Hematopoietic multipotent progenitor cell treated with erythropoietin and hydrocortisone succinate and interleukin-3 and kit ligand, for 8 days (in vitro differentiated cells): ENCODE measurements at places on chromosomes 2 and 18.
A peak's percentile ranks its signal among the peaks of the same experiment; 100 is the strongest.

DNA sequence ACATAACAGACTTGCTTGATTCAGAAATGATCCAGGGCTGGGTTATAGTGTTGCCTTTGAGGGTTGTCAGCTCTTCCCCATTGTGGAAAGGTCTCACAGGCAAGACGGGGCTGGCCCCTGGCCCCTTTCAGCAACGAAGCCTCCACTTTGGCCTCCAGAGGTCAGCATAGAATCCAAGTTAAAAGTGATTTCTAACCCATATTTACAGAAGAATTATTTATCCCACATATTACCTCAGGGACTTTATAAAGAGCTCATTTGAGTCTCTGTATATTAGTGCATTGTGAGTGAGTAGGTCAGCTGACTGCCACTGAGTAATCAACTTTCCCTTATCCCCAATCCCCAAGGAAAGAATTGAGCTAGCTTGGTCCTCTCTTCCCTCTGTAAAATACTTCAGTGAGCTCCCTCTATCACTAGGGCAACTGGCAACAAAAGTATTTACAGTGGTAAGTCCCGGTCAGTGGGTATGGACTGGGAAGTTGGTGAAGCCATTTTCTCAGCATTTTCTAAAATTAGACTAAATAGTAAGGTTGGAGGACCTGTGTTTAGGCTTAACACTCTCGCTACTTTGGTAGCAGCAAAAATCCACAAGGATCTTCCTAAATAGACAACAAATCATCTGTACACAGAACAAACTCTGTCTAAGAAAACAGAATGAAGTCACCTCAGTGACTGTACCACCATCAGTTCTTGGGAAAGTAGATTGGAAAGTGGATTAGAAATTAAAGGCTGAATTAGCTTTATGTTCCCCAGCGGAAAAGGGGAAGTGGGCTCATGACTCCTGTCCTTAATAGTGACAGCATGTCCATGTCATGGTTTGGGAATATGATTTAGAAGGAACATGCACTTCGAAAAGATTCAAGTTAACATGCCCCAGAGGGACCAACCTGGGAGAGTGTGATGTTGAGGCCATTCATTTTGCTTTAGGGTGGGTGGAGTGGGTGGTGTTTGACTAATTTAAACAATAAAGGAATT is 171.0 kb upstream of the SIX3 start:
- DNase-seq = no peak

- DNase-seq = no peak
These were observed 20.7 kb downstream of the FARP2 start for GRCh38 chr2:241376808-241377207.

DNA sequence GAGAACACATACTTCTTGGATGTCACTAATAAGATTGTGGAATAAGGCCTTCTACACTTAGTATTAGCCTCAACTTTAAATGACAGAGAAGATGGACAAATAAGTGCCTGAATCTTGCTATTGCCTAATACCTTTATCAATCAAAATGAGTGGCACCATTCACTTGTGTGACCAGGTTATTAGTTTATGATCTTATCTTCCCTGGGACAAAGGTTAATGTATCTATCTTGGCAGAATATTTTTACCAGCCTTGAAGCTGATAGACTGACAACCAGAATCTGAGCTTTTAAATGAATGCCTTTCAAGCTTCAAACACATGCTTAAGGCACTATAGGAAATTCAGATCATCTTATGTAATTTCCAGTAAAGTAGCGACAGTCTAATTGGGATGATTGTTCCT is 202.9 kb downstream of the CCDC85A start:
- DNase-seq = no peak

- peak; percentile 80 for DNase-seq
These were observed 9.7 kb upstream of the PNPT1 start for GRCh38 chr2:55703350-55703749.

DNA sequence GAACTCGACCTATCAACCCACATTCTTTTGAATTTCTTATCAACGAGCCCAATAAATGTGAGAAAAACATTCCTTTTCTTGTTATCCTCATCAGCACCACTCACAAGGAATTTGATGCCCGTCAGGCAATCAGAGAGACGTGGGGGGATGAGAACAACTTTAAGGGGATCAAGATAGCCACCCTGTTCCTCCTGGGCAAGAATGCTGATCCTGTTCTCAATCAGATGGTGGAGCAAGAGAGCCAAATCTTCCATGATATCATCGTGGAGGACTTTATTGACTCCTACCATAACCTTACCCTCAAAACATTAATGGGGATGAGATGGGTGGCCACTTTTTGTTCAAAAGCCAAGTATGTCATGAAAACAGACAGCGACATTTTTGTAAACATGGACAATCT is 378.2 kb downstream of the STK39 start:
- no peak for DNase-seq

DNA sequence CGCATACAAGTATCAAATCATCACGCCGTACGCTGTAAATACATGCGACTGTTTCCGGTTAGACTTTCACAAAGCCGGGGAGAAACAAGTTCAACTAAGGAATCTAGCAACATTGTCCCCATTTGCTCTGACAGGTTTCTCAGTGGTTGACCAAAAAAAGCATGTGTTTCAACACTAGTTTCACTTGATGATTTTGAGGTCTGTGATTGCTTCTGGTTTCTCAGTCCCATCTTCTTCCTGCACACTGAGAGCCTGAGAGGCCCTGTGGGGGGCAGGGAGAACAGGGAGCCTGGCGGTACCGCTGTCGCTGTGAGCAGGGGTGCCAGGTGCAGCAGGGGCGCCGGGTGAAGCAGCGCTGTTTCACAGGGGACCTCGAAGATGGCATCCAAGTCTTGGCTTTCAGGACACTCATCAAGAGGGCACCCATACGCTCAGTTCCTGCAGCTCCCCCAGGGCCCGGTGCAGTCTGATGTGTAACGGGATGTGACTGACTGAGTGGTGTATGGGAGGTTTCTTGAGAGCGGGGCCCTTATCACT is 270.9 kb downstream of the TWIST2 start:
- no peak for DNase-seq

DNA sequence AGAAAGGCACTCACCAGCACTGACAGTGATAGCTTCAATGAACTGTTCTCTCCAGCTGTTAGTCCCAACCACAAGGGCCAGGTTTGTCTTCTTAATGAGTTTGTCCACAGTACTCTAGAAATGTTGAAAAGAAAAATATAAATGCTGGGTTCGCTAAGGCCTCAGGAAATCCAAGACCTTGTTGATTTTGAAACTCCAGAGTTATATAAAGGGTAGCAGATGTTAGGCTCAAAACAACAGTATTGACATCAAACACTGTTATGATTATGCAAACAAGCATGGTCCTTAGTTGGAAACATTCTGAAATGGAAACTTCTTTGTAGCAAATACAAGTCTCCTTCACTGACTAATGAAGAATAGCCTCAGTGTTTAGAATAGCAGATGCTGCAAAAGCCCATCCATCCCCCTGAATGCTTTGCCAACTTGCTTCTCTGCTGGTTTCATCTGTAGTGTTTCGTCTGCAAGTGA is 291.1 kb downstream of the SLC8A1 start:
- DNase-seq = no peak

GRCh38 chr2:221677688-221678087 is 105.6 kb upstream of the EPHA4 start:
- no peak for DNase-seq

DNA sequence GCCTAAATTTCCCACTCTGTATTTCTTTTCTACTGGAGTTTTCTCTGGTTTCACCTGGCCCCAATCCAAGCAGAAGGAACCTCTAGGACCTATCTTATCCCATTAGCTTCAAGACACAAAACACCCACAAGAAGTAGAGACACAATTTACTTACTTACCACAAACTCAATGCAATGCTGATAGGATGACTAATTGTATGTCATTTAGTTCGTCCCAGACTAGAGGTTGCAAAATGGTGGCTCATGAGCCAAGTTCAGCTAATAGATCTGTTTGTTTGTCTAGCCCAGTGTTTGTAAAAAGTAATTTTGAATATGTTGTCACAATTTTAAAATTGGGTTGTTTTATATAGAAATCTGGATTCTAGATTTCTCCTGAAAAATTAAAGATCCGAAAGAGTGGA is 34.7 kb upstream of the ZSWIM2 start:
- no peak for DNase-seq

DNA sequence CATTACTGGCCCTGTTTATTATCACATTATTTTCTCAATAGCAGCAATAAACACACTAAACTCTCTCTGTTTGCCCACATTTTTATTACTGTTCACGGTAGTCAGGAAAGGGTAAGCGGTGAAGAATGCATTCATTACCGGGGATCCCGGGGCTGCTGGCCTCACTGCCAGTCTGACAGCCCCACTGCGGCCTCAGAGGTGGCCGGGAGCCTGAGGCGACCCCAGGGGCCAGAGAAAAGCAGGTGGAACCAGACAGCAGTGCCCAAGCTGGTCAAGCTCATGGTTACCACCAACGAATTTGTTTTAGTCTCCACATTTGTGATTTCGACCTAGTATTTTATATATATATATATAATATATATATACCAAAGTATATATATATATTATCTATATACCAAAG is 127.7 kb downstream of the LRATD1 start:
- DNase-seq = no peak

GRCh38 chr18:78672862-78673446 is 306.7 kb upstream of the SALL3 start:
- DNase-seq = no peak

- DNase-seq = peak; percentile 84
These were observed 154.8 kb downstream of the TGIF1 start for GRCh38 chr18:3604498-3605408.

DNA sequence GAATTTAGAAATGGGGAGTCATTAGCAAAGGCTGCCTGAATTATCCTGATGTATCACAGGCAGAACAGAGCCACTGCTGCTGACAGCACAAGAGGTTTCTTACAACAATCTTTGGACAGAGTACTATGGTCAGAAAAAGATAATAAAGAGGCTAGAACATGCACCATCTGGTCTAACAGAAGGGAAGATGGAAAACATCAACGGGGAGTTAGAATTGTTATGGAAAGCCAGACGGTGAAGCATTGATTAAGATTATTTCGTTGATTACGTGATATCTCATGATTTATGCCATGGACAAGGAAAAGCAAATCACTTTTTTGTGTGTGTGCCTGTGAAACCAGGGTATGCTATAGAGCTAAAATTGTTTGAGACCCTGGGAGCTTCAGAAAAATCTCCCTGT is 409.4 kb upstream of the ETAA1 start:
- DNase-seq = no peak

DNA sequence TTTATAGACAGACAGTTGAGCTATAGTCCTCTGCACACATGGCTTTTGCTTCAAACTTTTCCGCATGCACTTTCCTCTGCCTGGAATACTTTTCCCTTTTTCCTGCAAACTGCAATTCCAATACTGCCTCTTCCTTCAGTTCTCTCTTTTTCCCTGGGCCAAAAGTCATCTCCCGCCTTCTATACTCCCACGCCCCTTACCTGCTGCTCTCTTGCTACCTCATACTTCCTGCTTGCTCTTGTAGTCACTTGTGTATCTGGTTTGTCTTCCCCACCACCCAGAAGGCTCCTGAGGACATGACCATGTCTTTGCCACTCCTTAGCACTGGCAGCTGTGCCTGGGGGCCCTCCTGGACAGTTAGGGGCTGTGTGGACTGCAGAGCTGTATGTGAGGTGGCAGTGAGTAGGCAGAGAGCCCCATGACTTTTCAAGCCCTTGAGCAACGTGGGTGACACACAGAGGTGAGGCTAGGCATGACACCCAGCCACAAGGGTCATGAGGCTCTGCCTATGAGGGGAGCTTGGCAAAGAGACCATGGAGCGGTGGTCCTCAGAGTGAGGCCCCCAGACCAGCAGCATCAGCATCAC is 23.2 kb downstream of the SPEG start:
- peak; percentile 52 for DNase-seq
